Mesangial cell (primary cell): ENCODE measurements at places on chromosomes 2 and 18. TPM values are rescaled to one million over a fixed set of nuclear protein-coding genes. Genes with fewer than 3 reads are reported as not detected.

VWC2L gene
- total RNA-seq, result not detected in 2 replicates

GAREM1 gene
- total RNA-seq, result 2.1 and 5.2 TPM in 2 replicates

CHRND gene
- total RNA-seq, result not detected in 2 replicates

IL18RAP gene
- total RNA-seq, result not detected in 2 replicates

COPS7B gene
- 23.3 and 28.5 TPM in 2 replicates for total RNA-seq

DSG1 gene
- not detected in 2 replicates for total RNA-seq

LRATD1 gene
- 0.49 and 2.8 TPM in 2 replicates for total RNA-seq

TUBB8B gene
- total RNA-seq, result 0.63 TPM in 1 of 2 replicates, not detected in the other

INHA gene
- 1.0 TPM in 1 of 2 replicates, not detected in the other for total RNA-seq

GEN1 gene
- total RNA-seq, result 5.1 and 14.8 TPM in 2 replicates

REEP1 gene
- total RNA-seq, result 0.51 and 2.6 TPM in 2 replicates

FN1 gene
- 9,759 and 15,712 TPM in 2 replicates for total RNA-seq

OTOS gene
- not detected in 2 replicates for total RNA-seq

SETBP1 gene
- 0.98 and 5.2 TPM in 2 replicates for total RNA-seq

ANO7 gene
- 1.3 and 1.8 TPM in 2 replicates for total RNA-seq

REG3G gene
- total RNA-seq, result not detected in 2 replicates
